Cardiac septum (tissue), 1 donor: ENCODE measurements at places on chromosomes 5 and 9.
A peak's percentile ranks its signal among the peaks of the same experiment; 100 is the strongest.

DNA sequence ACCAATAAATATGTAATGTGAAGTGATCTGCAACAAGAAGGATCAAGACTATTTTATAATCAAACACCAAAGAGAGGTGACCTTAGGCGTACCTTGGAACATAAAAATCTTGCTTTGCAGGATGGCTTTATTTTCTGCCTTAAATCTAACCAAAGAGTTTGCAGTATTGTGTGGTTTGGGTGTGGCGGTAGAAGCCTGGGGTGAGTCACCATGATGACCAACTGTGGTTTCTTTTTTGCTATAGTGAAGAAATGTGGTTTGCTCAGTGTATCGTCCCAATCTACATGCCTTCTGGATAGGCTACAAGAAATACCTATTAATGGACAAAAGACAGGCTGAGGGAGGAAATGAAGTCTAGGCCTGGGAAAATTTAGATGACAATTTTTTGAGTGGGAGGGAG is 5.1 kb upstream of the CAST start:
- DNase-seq: no peak

DNA sequence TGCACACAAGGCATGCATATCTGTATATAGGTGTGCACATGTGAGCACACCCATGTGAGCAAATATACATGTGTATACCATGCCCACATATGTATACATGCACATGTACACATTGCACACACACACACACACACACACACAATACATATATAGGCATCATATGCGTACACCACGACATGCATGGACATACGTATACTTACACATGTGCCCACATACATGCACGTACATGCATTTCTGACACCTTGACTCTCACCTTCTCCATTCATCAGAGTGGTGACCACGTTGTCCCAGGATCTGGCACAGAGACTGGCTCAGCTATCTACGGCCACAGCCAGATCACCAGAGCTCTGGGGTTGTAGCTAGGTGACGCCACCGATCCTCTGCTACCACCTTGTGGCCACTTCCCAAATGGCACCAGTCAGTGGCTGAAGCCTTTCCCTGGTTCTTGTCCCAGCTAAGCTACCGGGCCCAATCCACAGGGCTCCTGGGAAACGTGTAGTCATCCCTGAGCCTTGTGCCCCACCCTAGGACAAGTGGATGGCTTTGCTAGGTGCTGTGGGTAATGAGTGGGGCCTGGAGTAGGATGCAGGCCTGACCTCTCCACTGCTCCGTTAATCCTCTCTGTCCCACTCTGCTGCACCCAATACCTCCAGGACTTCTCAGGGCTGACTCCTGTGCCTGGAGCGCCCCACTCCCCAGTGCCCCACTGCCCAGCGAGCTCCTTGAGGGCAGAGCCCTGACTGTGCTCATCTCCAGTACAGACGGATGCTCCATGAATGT is 194.4 kb downstream of the RGS3 start:
- DNase-seq: peak; percentile 93

DNA sequence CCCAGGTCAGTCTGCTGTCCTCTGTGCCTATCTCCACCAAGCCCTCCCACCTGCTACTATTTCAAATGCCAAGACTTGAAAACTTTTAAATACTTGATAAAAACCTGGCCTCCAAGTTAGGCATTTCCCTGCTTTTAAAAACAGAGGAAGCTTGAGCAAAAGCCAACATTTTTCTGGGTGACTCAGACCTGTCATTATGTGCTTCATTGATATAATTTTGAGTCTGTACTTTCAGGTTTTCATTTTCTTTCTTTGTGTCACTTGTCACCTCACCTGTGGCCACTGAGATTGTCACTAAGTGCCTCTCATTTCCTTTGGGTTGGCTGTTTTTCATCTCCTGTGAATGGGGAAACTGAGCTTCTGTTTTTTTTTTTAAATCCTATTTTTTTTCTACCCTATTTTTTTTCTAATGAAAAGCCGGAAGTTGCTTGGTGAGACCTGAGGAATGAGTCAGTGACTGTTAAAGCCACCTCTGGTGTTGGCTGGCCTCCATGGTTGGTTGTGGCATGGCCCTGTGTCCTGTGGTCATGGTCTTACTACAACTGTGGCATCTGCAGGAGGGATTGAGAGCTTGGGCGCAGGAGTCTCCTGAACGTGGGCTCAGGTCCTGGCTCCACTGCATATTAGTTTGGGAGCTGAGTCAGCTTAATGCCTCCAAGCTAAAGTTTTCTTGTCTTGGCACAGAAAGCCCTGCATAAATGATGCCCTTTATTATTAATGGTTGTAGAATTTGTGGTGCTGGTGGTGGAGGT is 56.7 kb downstream of the ARHGAP26 start:
- no peak for DNase-seq

DNA sequence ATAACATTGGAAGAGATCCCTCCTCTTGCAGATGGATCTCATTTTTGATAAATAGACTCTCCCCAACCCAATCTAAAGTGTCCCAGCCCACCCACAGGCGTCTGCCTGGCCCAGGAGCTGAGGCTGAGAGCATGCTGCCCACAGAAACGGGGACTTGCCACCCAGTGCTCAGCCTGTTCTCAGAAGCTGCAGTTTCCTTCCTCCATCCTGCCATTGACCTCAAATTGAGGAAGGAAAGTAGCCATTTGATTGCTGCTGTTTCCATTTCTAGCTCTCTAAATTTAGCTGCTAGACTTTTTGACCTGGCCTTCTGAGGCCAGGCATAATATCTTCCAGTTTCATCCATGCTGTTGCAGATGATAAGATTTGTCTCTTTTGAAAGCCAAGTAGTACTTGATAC is 31.1 kb upstream of the FRMD3 start:
- no peak for DNase-seq

- DNase-seq: no peak
Observed at GRCh38 chr9:70964861-70965260, 156.6 kb downstream of the TRPM3 start.

GRCh38 chr9:89668216-89668865 is 63.5 kb downstream of the GADD45G start:
- no peak for DNase-seq

- DNase-seq: no peak
Observed at GRCh38 chr5:133319905-133320520, 268.2 kb downstream of the HSPA4 start.

- no peak for DNase-seq
Observed at GRCh38 chr5:103526164-103526915, 36.2 kb downstream of the NUDT12 start.

DNA sequence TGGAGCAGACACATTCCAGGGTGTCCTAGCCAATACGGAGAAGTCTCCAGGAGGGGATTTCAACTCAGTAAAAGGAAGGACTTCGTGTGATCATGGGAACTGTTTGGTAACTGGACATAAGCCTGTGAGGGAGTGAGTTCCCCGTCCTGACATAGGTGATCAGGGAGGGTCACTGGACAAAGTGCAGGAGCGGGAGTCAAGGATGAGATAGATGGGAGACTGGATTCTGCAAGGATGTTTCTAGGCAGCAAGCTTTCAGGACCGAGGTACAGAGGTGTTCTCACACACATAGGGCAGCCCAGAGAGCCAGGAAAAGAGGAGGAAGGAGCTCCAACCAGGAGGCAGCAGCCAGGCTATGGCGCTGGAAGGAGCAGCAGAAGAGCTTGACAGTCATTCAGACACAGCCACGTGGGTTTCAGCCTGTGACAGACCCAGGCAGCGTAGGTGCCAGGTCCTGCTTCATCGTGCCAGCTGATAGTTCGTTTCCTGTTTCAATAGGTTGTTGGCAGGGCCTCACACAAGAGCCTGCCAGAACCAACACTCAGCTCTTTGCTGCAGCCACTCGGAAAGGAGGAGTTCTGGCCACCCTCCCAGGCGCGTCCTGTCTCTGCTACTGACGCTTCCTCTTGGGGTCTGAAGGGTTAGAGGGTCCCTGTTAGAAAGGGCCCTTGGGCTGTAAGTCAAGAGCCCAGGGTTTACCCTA is 84.1 kb downstream of the AMBP start:
- DNase-seq: peak; percentile 89

- no peak for DNase-seq
Observed at GRCh38 chr5:130720355-130720754, 444.7 kb downstream of the HINT1 start.
